ENCODE measurements at places on chromosomes 1 and 21. TPM values are rescaled to one million over a fixed set of nuclear protein-coding genes. Genes with fewer than 3 reads are reported as not detected.

GRCh38 chr1:29653034-29653810, 416.9 kb downstream of the PTPRU start:
- no peaks in the 10 kb centered on the region for H3K36me3 ChIP-seq
- DNase-seq, result peak; percentile 53
- no peaks in the 10 kb centered on the region for H3K4me1 ChIP-seq
- no peak overlapping the region for H3K4me3 ChIP-seq
- no peak overlapping the region for H3K27ac ChIP-seq
- no peaks in the 10 kb centered on the region for H3K27me3 ChIP-seq

DNA sequence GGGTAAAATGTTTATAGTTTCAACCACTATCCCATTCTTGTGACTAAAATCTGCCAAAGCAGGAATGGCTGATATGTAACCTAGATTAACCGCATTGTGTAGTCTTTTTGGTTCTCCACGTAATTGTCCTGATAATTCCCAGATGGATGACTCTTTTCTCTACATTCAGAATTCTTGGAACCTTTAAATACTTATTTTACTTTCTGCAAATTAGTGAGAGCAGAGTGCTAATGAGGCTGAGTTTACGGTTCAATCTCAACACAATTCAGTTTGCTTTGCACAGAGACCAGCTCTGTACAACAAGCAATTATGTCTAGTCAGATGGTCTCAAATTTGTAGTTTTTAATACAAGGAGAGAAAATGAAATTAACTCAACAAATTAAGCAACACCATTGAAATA, 9.1 kb downstream of the CRB1 start:
- no peaks in the 10 kb centered on the region for H3K4me1 ChIP-seq
- no peak overlapping the region for H3K27ac ChIP-seq
- H3K36me3 ChIP-seq, result no peaks in the 10 kb centered on the region
- H3K27me3 ChIP-seq, result no peaks in the 10 kb centered on the region
- H3K4me3 ChIP-seq, result no peak overlapping the region

DNA sequence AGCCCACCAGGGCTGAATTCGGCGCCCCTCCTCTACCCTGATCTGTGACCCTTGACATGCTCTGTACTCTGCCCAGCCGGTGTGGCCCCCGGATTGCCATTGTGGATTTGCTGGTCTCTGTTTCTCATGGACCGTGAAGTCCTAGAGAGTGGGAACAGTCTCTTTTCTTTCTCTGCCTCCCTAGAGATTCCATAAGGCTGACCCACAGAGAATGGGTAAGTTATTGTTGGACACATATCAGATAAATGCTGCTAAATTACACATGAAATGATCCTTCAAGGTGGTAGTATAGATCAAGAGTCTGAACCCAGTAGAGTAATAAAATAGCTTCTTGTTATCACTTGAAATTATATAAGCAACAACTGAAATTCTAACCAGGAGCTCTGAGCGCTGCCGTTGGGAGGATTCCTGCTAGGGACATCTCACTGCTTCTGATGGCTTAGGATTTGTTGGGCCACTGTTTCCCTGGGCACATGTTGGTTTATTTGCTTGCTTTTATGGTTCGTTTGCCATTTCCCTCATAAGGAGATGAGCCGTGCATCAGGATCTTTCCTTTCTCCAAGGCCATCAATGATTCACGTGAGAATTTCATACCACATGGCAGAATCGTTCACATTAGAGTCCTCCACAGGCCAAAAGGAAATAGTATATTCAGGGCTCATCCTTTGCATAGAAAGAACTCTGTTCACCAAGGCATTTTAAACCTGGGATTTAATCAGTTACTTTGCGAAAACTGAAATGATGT, 111.9 kb downstream of the ZBTB18 start:
- H3K27ac ChIP-seq, result no peak overlapping the region
- no peak for DNase-seq
- H3K27me3 ChIP-seq, result no peaks in the 10 kb centered on the region
- H3K4me1 ChIP-seq, result no peaks in the 10 kb centered on the region
- H3K36me3 ChIP-seq, result no peaks in the 10 kb centered on the region

DNA sequence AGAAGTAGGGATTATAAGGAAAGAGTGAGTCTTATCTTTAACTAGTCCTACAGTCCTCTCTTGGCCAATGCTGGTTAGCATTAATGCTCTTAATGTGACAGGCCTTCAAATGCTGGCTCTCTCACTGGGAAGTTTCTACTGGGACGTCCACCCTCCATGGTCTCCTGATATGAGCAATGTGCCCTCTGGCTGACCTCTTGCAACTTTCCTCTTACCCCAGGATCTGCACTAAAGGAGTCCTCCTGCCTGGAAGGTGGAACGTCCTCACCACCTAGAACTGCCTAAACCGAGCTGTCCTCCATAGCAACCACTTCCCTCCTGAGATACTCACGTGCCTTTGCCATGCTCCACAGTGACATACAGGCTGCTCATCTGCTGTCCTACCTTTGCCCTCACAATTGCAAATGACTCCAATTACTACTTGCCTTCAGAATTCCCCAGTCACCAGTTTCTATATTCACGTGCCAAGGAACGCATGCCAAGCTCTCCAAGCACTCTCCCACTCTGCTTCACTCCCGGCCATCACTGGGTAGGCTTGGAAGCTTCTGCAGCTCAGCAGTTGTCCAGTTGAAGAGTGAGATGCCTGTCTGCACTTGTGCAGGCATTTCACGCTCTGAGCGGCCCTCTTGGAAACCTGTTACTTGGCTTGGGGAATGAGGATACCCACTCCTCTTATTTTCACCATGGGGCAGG, 404.7 kb downstream of the RRAGC start:
- no peak for DNase-seq
- no peaks in the 10 kb centered on the region for H3K36me3 ChIP-seq
- H3K27ac ChIP-seq, result no peak overlapping the region

DNA sequence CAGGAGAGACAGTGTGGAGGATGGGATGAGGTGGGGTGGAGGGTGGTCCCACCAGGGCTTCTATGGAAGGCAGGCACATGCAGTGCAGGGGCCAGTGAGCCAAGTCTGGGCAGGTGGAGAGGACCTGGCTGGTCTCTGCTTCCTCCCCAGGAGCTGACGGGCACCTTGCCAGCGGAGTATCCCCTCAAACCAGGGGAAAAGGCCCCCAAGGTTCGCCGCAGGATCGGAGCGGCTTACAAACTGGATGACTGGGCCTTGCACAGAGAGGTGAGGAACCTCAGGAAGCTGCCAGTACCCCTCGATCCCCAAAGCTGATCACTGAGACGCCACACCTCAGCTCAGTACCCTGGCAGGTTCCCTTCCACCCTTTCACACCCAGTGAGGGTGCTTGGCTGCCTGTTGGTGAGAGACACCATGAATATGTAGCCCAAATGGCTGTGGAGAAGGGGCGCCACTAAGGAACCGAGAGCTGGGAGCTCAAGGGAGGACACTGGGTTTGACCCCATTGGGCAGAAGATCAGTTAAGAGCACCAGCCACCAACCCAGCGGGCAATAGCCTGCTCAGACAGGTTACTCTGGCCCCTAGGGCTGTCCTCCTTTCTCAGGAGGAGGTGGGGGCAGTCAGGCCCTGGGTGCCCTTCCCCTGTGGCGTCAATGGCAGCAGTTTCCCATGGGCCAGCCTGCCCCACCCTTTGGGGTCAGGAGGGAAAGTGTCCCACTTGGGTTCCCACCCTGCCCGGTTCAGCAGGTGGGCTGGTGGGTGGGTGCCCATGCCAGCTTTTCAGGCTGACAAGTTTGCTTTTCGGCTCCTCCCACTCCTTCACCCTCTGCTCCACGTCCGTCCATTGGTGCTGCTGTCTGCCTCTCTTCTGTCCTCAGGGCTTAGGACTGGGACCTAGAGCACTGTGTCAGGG, 5.5 kb downstream of the INAVA start:
- no peaks in the 10 kb centered on the region for H3K27me3 ChIP-seq
- no peak overlapping the region for H3K27ac ChIP-seq
- H3K36me3 ChIP-seq, result no peaks in the 10 kb centered on the region
- H3K4me1 ChIP-seq, result peaks cover 17% of the 10 kb centered on the region

- H3K36me3 ChIP-seq, result no peaks in the 10 kb centered on the region
- no peak for DNase-seq
- H3K27ac ChIP-seq, result no peak overlapping the region
- no peaks in the 10 kb centered on the region for H3K27me3 ChIP-seq
Measured at GRCh38 chr1:30817548-30817947, 60.0 kb upstream of the LAPTM5 start.

DNA sequence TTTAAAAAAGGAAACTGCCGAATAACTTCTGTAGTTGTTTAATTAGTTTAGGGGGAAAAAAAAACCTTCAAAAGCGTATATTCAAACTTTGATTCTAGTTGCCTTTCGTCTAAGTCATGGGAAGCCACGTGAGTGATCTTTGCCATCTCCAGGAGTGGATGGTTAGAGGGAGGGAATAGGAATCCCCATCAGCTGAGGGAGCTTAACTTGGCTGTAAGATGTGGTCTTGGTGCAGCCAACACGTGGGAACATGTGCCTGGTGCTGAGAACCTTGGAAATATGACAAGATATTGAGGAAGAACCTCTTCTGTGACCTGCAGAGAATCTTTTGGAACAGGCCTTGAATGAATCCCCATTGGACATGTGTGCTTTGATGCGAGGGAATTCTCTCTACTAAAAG, 1.7 kb downstream of the BACE2 start:
- no peak overlapping the region for H3K27ac ChIP-seq
- peaks cover 12% of the 10 kb centered on the region for H3K4me1 ChIP-seq
- DNase-seq, result no peak

Gene TMOD4
- total RNA-seq, result not detected

Gene KCNT2
- total RNA-seq, result 29.8 TPM
